ENCODE measurements at places on chromosomes 3 and 15.

- no peak for DNase-seq
These were observed 162.9 kb upstream of the STT3B start for GRCh38 chr3:31369637-31370379.

- no peak for DNase-seq
These were observed 2.4 kb downstream of the DLL4 start for GRCh38 chr15:40931300-40932142.

DNA sequence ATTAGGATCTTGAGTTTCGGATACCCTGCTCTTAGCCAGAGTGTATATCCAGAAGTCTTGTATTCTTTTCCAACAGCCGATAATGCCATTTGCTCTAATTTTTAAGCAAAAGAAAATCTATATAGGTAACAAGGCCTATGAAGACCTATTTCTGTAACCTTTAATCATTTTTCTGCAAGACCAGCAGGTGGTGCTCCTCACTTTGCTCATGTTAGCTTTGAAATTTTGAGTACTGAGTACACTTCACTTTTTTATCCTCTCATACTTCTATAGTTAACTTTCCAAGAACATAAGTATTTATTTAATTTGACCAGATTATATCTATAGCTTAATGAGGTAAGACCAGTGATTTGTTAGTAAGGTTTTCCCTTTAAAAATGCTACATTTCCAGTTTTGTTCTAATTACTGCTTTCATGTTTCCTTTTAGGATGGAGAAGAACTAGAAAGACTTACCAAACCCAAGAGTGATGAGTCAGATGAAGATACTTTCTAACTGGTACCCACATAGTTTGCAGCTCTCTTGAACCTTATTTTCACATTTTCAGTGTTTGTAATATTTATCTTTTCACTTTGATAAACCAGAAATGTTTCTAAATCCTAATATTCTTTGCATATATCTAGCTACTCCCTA lies 20.5 kb downstream of the SLC35A5 start:
- DNase-seq: no peak

- no peak for DNase-seq
These were observed 144.3 kb downstream of the ERC2 start for GRCh38 chr3:56323986-56324420.

- DNase-seq: no peak
These were observed 10.7 kb upstream of the CSPG4 start for GRCh38 chr15:75723171-75723846.

DNA sequence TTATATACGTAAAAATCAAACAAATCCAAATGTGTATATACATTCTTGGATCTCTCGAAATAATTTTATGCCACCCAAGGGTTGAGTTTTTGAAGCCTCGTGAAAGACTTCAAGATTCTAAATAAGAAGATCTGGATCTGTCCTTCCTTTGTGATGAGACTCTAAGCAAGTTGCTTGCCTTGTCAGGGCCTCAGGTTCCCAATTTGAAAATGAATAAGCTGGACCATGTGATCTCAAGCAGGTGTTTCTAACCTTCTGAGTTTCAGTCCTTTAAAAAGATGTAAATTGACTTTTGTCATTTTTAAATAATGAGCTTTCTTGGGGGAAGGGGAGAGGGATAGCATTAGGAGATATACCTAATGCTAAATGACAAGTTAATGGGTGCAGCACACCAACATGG lies 137.1 kb downstream of the P3H2 start:
- DNase-seq: no peak

GRCh38 chr3:123070510-123070909 lies 3.7 kb downstream of the PDIA5 start:
- no peak for DNase-seq

GRCh38 chr3:151430821-151431484 lies 29.9 kb downstream of the IGSF10 start:
- no peak for DNase-seq

- DNase-seq: no peak
These were observed 331.7 kb downstream of the FEZF2 start for GRCh38 chr3:62041681-62042080.

GRCh38 chr15:53834214-53834613 lies 74.8 kb upstream of the WDR72 start:
- DNase-seq: no peak

DNA sequence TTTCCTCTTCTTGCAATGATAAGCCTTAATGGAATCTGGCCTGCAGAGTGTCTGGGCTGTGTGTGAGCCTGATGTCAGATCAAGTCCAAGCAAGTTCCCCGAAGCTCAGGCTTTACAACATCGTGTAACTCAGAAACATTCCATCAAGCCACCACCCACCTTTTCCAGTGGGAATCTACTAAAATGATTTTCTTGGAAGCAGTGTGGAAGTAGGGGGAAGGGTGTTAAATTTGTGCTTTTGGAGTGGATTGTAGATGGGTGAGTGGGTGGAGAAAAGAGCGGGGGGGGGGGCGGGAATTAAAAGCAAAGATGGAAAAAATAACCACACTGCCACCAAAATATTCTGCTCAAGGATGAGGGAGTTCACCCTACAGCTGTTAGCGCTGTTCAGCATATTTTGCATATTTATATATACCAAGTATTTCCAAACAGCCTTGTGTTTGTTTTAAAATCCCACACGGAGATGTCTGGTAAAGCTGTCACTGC lies 53.6 kb downstream of the VGLL3 start:
- DNase-seq: no peak

GRCh38 chr15:85495096-85495495 lies 114.7 kb downstream of the AKAP13 start:
- DNase-seq: no peak

GRCh38 chr3:31729573-31729972 lies 196.8 kb downstream of the STT3B start:
- DNase-seq: no peak

DNA sequence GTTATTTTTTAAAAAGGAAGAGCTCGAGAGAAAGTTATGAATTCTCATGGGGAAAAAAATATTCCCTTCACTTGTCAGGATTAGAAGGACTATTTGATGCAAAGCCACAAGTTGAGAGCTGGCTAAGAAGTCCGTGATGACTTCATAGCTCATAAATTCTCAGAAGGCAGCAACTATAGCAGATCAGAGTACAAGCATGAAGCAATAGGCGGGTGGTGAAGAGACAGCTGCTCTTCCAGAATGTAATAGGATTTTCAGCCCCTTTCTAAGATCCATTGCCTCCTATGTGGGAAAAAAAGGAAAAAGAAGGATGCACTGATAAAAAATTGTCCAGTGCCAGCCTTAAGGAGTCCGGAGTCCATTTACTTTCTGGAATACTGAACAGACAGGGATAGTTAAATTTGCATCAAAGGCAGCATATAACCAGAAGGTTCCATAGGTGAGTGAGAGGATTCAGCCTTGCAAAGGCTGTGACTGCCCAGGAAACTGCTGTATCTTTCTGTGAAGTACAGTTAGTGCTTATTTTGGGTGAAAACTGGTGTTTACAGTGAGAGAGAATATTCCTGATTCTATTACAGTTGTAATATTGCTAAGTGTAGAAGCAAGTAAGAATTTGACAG lies 929.5 kb upstream of the ALCAM start:
- DNase-seq: no peak

GRCh38 chr15:79919090-79919748 lies 22.4 kb upstream of the MTHFS start:
- no peak for DNase-seq

DNA sequence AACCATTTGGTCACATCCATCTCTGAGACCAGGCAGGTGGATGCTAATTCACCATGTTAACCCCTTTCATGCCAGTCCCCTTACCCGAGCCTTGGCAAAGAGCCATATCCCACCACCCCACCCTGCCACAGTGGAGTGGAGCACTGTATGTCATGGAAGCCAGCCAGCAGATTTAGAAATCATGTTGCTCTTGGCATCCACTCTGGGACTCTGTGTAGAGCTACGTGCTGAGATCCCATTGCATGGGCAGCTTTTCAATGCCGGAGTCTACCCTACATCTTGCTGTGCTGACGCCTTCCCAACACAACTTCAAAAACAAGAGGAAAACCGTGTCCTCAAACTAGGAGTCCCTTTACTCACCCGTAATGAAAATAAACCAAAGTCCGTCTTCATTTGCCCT lies 131.0 kb downstream of the NTRK3 start:
- no peak for DNase-seq

DNA sequence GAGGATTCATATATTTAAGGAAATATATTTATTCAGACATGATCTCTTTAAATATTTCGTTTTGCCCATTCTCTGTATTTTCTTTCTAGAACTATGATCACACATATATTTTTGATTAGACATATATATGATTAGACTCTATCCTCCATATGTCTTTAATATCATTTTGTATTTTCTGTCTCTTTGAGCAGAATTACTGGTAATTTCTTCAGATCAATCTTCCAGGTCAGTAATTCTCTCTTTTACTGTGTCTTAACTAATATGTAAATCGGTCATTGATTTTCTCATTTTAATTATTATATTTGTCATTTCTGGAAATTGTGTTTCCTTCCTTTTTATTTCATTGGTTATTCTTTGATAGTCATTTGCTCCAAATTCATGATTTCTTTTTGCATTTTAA lies 586.2 kb downstream of the NR2F2 start:
- DNase-seq: no peak

GRCh38 chr15:48001393-48002039 lies 119.3 kb upstream of the SLC24A5 start:
- no peak for DNase-seq

GRCh38 chr3:57556459-57557084 lies 498 bp downstream of the PDE12 start:
- DNase-seq: no peak

- DNase-seq: no peak
These were observed 8.8 kb downstream of the PRICKLE2 start for GRCh38 chr3:64216274-64217147.

GRCh38 chr15:101618851-101619614 lies 33.1 kb downstream of the TM2D3 start:
- no peak for DNase-seq

DNA sequence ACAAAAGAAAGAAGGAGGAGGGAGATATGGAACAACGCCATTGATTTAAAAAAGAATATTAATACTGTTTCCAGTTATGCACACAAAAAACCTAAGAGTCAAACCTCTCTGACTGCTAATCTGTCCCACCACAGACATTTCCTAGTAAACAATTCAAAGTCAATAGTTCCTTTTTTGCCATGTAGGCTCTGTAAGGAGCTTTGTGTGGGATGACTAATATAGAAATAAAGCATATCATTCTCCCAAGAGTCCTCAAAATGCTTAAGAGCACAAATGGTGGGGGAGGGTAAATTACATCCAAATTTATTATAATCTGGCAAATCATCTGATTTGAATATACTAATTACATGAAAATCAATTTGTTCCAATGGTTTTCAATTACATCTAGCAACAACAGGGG lies 155.9 kb upstream of the CNTN4 start:
- DNase-seq: no peak

- DNase-seq: no peak
These were observed 27.0 kb upstream of the POLG start for GRCh38 chr15:89361451-89362202.

GRCh38 chr3:156635973-156636372 lies 38.4 kb upstream of the TIPARP start:
- no peak for DNase-seq

GRCh38 chr3:37259291-37259690 lies 84.9 kb upstream of the LRRFIP2 start:
- DNase-seq: no peak

- no peak for DNase-seq
These were observed 10.8 kb upstream of the VPS33B start for GRCh38 chr15:91032919-91033803.

DNA sequence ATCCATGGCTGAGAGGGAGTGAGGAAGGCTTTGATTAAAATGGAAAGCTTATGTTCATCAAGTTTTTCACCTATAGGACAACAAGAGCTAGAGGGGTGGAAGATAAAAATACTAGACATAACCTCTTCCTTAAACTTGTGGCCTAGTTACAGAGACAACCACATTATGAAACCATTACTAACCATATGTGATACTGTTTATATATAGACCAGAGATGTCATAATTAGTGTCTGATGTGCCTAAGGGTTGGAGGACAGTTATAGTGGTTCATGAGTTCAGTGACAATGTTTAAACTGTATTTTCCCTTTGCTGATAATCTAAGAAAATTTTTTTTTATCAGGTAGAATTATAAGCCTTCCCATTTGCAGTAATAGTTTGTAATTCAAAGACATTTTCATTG lies 23.7 kb downstream of the PHLDB2 start:
- DNase-seq: no peak

DNA sequence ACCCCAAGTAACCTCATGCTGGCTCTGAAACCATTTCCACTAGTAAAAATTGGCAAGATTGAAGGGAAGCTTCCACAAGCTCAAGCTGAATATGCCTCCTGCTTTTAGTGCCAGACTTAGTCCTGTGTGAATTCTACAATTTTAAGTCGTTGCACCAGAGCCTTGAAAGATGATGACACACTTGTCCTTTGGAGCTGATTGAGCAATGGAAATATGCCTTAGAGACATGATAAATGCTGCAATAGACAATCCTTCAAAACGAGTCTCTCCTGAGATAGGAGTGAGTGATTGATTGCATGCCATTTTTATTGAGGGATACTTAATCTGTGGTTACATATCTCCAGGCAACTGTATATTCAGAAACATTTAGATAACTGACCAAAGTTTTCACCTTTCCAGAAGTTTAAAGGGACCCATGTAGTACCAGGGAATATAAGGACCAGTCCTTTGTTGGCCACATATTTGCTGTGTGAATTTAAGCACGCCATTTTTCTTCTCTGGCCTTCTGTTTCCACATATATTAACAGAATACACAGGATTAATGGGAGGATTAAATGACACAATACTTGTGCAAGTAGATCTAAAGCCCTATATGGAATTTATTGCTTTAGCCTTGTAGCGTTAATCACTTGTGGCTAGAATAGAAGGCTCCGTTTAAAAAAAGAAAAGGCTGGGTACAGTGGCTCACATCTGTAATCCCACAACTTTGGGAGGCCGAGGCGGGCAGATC lies 65.1 kb downstream of the PPARG start:
- no peak for DNase-seq

DNA sequence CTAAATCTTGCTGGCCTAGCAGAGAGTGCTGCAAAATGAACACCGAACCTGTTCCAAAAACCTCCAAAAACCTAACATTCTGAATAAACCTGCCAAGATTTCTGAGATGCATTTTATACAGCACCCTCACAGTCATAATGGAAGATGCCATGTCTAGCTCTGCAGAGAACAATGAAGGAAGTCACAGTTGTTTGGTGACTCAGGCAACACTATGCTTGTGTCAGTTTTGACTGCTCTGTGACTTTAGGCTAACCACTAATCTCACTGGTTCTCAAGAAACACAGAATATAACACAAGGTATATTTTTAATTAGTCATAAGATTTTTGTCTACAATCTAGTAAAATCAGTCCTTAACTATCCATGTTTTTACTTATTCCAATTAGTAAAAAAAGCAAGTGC lies 606.6 kb downstream of the TBL1XR1 start:
- DNase-seq: no peak

- DNase-seq: no peak
These were observed 236.5 kb downstream of the WDR72 start for GRCh38 chr15:53522991-53523390.

- no peak for DNase-seq
These were observed 80.2 kb downstream of the BFSP2 start for GRCh38 chr3:133479895-133480669.

DNA sequence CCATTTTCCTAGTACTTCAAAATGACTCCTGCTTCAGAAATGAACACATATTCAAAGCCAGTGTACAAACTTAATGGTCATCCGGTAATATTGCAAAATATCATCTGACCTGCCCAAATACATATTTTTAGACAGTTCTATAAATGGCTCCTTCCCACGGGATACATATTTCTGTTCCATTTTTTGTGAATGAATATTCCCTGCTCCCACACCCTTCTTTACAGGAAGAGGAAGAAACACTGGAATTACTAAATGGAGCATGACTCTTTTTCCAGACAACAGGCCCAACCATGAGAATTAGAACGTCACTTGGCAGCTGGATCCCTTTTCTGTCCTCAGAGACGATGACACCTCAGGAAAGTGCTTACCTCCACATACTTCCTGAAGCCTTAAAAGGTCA lies 38.0 kb upstream of the CBLB start:
- no peak for DNase-seq

Measured in mesenteric fat pad (tissue), 1 donor.